ENCODE measurements at places on chromosomes 6 and 20.

DNA sequence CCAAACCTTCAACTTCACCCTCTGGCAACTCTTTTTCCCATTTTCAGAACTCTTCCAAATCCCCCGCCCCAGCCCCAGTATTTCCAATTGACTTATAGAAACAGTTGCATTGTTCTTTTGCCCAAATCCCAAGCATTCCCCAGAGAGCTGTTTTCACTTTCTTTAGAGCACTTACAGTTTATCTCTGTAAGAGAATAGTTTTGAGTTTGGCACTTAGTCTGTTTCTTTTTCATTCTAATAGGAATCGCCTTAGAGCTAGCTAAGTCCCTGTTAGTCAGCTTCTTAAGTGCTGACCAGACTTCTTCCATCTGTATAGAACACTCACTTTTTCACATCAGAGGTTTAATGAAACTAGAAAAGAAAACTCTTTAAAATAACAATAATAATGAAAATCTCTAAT lies 374.2 kb upstream of the FLRT3 start:
- no peak for DNase-seq

- no peak for DNase-seq
Measured at GRCh38 chr6:9783567-9783966, 631.3 kb downstream of the TFAP2A start.

DNA sequence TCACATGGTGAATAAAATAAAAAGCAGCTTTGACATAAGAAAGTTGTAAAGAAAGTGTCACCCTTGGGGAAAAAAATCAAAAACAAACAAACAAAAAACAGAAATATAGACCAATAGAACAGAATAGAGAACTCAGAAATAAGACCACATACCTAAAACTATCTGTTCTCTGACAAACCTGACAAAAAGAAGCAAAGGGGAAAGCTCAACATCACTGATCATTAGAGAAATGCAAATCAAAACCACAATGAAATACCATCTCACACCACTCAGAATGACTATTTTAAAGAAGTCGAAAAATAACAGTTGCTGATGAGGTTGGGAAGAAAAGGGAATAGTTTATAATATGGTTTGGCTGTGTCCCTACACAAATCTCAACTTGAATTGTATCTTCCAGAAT lies 159.1 kb downstream of the TINAG start:
- no peak for DNase-seq

- DNase-seq = no peak
Measured at GRCh38 chr20:33472868-33473435, 16.9 kb upstream of the CBFA2T2 start.

DNA sequence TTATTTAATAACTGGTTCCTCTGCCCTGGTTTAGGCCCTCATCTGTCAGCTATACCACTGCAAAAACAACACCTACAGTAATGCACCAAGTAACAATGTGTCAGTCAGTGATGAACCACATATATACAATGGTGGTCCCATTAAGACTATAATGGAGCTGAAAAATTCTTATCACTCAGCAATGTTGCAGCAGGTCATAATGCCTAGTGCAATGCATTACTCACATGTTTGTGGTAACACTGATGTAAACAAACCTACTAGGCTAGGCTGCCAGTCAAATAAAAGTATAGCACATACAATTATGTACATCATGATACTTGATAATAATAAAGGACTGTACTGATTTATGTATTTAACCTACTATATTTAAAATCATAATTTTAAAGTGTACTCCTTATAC lies 31.3 kb downstream of the RARS2 start:
- DNase-seq = no peak

GRCh38 chr6:34539181-34539580 lies 16.9 kb downstream of the SPDEF start:
- DNase-seq = no peak

DNA sequence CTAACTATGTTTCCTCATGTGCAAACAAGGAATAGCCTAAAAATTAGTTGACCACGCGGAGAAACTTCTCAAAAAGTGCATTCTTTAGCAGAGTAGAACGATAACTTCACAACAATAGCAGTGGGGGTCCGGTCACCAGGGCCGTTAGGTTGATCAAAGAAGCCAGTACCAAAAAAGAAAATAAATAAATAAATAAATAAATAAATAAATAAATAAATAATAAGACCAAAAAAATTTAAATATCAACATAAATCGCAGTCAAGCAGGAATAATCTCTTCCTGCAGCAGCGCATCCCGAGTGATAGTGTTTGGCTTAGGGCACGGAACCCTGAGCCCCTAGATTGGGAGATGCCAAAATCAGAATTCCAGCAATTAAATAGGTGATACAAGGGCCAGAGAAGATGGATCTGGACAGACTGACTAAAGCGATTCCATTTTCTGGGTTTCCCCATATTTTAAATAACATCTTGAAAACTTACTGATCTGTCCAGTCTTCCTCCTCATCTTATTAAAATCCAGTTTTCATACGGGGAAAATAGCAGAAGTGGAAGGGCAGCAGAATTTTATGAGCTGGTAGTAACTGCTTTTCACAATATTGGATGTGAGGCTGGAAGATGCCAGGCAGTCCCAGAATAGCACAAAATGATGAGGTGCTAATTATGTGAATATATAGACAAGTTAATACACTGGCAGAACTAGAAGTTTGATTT lies 4.4 kb upstream of the OLIG3 start:
- DNase-seq = no peak

DNA sequence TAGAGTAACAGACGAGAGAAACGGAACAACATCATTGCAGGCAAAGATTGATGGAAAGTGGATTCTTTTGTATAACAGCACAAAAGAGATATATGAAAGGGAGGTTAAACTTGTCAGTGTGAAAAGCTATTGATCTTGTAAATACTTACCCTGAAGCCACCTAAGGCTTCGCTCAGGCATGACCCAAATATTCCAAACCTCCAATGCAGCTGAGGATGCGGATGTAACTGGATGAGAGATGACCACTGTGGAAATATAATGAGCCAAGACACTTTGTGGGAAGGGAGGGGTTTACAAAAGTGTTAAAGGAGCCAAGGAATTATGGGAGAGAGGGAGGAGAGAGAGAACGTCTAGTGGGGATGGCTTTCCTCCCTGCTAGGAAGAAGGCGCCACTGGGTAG lies 112.0 kb downstream of the DOK5 start:
- no peak for DNase-seq

GRCh38 chr6:124956018-124956417 lies 6.2 kb upstream of the RNF217 start:
- DNase-seq = no peak

DNA sequence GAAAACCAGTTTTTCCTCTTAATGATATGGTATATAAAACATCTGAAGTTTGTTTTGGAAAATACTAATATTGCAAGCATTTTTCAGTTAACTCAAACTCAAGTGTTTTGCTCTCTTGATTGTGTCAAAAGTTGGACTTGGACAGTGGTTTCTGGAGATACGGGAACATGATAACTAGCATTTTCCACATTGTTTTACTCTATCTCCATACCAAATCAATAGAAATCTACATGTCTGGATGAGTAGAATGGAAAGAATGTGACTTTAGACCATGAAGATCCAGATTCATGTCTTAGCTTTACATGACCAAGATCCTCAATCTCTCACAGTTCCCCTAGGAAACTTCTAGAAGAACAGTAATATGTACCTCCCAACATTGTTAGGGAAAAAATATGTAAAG lies 22.2 kb upstream of the FBXO30 start:
- no peak for DNase-seq

DNA sequence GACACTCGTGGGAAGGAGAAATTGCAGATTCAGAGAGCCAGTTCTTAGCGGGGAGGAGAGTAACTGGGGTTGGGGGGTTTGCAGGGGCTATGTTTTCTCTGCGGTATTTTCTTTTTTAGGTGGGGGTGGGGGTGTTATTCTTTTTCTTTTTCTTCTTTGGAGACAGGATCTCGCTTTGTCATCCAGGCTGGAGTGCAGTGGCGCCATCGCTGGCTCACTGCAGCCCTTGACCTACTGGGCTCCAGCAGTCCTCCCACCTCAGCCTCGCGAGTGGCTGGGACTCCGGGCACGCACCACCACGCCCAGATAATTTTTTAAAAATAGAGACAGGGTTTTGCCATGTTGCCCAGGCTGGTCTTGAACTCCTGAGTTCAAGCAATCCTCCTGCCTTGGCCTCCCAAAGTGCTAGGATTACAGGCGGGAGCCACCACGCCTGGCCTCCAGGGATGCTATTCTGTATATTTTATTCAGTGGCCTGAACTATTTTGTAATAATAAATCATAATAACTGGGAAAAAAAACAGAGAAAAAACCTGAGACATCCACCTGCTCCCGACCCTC lies 57.3 kb downstream of the UBE2V1 start:
- DNase-seq = no peak

- no peak for DNase-seq
Measured at GRCh38 chr6:25966711-25967110, 4.1 kb downstream of the TRIM38 start.

GRCh38 chr6:125528621-125529041 lies 220.8 kb upstream of the HEY2 start:
- no peak for DNase-seq

GRCh38 chr6:35168461-35168861 lies 27.3 kb upstream of the TCP11 start:
- no peak for DNase-seq

- DNase-seq = no peak
Measured at GRCh38 chr6:56890683-56891429, 64.1 kb upstream of the BEND6 start.

GRCh38 chr6:2823104-2823850 lies 18.4 kb downstream of the SERPINB1 start:
- DNase-seq = no peak

DNA sequence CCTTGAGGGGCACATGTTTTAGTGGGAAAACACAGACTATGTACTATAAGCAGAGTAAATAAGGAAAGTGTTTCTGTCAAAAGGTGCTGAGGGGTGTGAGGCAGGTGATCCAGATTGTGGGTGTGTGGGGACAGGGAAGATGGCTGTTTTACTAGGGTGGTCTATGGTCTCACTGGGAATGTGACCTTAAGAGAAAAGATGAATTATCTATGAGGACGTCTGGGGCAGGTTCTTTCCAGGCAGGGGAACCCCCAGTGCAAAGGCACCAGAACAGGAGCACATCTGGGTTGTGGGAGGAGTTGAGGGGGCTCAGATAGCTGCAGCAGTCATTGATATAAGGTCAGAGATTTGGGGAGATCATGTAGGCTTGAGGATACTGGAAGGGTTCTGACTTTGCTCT lies 18.2 kb upstream of the POLR1H start:
- no peak for DNase-seq

DNA sequence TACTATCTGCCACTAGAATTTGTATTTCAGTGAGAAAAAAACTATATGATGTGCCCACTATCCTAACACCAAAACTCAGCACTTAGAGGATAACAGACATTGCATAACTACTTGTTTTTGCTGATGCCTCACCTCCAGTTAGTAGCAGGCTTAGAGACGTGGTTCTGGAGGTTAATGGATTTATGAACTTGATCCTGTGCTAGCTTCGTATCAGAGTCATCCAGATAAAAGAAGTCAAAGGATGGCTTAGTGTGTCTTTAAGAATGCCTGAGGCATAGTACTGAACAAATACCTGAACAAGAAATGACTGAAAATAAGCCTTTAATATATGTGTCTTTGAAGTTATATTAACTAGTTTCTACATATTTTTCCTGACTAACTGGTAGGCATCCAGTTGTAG lies 414.9 kb upstream of the PTCHD4 start:
- DNase-seq = no peak

All from NCI-H1694 treated with DMSO at 0.1 percent for 48 hours (cell line).